ENCODE measurements at places on chromosomes 2 and 18.

DNA sequence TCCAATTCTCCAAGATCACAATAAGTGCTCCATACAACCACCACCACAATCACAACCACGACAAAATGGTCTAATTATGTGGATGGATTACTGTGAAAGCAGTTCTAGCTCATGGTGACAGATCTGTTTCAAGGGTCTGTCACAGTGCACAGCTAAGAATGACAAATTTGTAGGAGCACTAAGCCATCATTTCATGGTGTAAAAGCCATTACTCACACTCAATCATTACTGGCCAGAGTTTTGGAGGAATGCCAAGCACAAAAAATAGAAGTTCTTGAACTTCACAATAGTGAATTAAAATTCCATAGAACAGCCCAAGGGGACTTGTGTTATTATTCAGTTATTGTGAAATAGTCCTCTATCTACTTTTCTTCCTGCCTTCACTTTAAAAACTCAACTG is 2.3 kb downstream of the CPS1 start:
- DNase-seq: no peak

DNA sequence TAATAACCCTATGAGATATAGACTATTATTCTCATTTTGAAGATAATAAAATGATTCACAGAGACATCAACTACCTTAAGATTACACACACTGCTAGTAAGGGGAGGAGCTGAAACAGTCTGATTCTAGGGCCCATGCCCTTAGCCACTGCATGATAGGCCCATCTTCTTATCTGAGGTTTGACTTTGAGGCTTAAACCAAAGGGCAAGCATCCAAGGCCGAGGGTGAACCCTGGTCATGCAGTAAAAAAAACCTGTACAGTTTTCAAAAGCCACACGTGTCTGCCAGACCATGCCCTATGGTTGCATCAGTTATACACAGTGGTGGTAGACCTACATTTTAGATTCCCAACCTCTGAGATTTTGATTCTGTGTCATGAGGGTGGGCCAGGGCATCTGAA is 44.8 kb downstream of the POLE4 start:
- no peak for DNase-seq

DNA sequence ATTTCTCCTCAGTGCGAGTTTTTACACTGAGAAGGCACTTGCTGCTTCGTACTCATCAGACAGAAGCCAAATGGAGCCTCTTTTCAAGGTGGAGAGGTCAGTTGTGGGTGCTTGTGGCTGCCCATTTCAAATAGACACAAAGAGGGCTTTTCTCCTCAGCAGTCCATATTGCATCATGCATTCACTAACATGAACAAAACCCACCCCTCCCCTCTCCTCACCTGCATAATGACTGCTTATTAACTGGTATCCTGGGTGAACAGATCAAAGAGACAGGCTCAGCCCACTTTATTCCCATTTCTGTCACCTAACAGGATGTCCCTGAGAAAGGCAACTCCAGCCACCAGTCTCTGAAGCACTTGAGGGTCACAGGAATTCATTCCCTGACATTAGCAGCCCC is 28.9 kb downstream of the KLF7 start:
- no peak for DNase-seq

DNA sequence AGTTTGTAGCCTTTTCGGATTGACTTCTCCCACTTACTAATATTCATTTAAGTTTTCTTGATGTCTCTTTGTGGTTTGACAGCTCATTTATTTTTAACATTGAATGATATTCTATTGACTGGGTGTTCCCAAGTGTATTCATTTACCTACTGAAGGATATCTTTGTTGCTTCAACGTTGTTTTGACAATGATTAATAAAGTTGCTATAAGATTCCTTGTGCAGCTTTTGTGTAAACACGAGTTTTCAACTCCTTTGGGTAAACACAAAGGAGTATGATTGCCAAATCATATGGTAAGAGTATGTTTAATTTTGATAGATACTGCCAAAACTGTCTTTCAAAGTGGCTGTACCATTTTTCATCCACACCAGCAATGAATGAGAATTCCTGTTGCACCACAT is 1200.9 kb downstream of the DSC3 start:
- no peak for DNase-seq

DNA sequence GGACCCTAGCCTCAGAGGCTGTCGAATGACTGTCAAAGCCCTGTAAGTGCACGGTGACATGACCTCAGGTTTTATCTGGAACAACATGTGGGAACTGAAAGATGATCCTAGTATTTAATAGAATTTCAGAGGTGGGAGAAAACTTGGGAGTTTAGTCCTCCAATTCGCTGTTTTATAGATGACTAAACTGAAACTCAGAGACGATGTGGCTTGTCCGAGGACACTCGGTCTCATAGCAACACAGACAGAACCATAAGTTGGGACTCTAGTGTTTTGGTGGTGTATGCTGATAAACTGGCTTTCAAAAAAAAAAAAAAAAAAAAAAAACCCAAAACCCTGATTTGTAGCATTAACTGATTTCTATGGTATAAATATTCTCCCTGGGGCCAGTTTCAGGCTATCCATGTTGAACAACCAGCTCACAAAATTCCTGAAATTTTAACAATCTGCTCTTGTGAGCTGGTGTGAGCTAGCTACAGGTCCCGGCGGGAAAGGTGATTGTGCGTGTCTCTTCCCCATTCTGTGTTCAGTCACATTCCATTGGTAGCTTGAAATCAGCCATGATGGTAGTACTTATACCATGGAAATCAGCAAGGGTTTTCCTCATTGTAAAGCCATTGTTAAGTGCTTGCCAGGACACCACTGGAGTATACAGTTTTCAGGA is 195.5 kb upstream of the EPAS1 start:
- DNase-seq: no peak

DNA sequence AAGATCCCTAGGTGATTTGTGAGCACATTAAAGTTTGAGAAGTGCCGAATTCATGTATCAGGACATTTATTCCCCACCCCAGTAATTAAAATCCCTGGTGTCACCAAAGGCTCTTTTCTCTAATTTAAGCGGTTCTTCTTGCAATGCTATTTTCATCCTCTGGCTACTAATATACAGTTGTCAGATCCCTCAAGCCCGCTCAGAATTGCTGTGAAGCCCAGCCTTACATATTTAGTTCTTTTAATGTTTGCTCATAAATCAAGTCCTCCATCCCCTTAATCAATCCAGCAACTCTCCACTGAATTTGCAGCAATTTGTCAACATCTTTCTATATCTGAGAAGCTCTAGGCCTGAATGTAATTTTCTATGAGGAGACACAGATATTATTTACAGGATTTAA is 437.9 kb downstream of the PIK3C3 start:
- no peak for DNase-seq

- no peak for DNase-seq
Measured at GRCh38 chr18:710418-711300, 1.8 kb downstream of the ENOSF1 start.

GRCh38 chr2:205543937-205544702 is 138.2 kb upstream of the NRP2 start:
- no peak for DNase-seq

DNA sequence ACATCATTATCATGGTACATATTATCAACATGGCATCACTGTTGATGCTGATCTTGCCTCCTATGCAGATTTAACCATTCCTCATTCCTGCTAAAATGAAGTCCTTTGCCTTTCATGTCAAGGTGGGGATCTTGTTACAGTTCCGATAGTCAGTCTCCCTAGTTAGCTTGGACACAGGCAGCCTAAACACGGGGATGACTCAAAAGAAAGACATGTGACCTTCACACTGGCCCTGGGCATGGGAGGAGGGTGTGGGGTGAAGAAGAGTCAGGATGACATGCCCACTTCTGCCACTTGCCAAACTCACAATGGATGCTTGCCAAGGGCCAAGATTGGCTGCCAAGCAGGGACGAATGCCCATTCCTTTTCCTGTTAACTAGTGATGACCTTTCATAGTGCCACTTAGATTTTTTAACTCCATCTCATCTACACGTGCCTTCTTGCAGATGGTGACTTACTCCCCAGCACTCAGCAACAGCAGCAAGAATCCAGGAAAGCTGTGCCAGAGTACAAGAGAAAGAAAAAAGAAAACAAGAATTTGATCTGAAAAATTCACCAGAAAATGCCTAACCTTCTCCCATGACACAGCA is 13.9 kb upstream of the SLC1A4 start:
- no peak for DNase-seq

DNA sequence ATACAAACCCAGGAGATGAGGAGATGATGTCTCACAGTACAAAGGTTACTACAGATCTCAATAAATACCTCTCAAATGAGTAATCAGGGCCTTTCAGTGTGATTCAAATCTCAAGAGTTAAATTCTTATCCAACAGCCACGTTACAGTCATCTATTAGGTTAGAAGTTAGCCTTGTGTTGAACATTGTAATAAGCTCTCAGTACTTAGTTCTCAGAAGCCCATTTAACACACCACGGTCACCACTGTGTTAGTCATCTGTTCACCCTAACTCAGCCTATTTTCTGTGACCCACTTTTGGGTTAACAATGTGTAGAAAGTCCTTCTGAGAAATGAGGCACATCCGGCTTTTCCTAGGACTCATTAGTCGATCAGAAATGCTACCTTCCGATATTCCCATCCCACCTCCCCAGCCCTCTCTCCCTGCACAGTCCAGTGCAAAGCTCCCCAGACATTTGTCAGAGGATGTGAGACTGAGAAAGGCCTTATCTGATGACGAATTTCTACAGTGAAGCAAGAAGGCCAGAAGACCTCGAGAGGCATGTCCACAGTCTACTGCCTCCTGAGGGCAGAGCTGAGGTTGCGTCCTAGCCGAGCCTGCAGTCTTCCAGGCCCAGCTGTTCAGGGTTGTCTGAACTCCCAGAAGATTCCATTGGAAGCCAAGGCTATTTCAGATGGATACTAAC is 92.6 kb downstream of the ACTR2 start:
- no peak for DNase-seq

DNA sequence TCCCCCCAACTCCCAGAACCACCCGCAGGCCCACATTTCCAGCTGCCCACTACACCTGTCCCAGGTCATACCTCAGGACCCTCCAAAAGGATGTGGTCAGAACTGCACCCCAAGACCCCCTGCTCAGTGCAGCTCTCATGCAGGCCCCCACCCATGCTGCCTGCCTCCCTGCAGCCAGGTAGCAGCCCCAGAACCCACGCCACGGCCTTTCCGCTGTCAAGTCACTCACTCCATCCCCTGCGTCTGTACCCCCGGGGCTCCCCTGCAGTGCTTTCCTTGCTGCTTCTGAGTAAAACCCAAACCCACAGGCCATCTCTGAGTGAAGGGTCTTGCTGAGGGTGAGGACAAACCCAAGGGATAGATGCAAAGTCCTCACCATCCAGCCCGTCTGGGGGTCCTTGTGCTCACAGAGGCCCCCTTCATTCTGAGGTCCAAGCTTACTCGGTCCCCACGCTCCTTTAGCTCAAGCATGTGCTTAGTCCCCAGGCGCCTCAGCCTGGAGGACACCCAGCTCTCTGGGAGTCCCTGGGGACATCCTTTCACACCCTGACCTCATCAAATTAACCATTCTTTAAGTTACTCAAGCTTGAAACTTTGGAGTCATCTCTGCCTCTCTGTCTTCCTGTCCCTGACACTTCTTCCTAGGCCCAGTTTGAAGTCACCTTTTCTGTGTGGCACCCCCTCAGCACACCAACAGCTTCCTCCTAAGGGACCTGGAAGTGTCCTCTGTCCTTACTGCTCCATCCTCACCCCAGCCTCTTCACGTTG is 130.1 kb downstream of the SMAD7 start:
- no peak for DNase-seq

GRCh38 chr2:214995926-214996670 is 142.3 kb downstream of the ABCA12 start:
- no peak for DNase-seq

- no peak for DNase-seq
Measured at GRCh38 chr2:157307021-157307420, 18.6 kb downstream of the ERMN start.

GRCh38 chr2:177246000-177246399 is 18.5 kb downstream of the NFE2L2 start:
- no peak for DNase-seq

- no peak for DNase-seq
Measured at GRCh38 chr2:41142478-41142877, 690.6 kb upstream of the SLC8A1 start.

GRCh38 chr2:182907081-182907830 is 40.8 kb upstream of the FRZB start:
- DNase-seq: no peak

GRCh38 chr2:96104487-96104861 is 11.9 kb downstream of the ADRA2B start:
- DNase-seq: no peak

DNA sequence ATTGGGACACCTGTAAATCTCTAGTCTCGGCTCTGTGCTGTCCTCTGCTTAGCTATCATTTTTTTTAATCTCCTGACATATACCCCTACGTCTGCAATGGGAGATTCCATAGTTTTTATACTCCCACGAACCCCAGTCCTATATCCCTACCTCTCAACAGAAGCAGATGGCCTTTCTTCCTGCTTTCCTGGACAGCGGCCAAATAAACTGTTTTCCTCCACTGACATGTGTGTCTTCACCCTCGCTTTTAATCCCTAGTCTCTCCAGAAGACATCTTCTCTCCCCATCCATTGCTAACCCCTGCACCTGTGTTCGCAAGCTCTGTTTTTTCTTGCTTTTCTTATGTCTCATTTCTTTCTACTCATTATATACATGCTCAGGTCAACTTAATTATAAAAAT is 395.4 kb downstream of the EPHA4 start:
- DNase-seq: no peak

GRCh38 chr2:119282146-119282995 is 58.7 kb downstream of the STEAP3 start:
- DNase-seq: no peak

Data from activated T-cell treated with anti-CD3 and anti-CD28 coated beads for 1 hour (primary cell).